ENCODE measurements at places on chromosomes 3 and 15.

DNA sequence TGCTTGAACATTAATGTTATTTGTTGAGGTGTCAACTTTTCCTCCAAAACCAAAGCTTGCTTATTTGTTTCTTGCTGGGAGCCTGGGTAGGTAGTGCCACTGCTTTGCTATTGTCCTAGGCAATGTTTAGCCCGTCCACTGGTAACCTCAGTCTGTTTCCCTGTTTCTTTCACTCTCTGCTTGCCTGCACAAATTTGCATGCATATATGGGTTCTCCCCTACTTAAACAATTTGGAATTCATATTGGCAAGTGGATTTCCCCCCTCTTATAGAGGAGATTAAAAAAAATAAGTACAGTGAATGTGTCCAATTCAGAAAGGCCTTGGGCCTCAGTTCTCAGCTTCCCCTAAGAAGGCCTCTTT, 45.0 kb upstream of the BOC start:
- no peak for DNase-seq

DNA sequence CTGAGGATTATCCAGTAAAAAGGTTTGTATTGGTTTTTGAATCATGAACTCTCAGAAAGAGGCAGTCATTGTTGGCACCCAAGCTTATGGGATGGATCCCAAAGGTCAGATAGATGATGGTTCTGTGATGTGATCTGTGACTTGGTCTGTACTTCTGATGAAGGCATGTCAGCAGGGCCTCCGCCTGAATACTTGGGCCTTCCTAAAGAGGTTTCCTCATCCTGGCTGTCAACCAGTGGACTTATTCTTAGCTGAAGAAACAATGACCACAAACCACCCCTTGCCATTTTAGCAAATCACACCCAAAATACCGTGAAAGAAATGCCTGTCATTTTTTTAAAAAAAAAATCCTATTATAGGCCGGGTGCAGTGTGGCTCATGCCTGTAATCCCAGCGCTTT, 48.2 kb upstream of the SLC9A9 start:
- no peak for DNase-seq

DNA sequence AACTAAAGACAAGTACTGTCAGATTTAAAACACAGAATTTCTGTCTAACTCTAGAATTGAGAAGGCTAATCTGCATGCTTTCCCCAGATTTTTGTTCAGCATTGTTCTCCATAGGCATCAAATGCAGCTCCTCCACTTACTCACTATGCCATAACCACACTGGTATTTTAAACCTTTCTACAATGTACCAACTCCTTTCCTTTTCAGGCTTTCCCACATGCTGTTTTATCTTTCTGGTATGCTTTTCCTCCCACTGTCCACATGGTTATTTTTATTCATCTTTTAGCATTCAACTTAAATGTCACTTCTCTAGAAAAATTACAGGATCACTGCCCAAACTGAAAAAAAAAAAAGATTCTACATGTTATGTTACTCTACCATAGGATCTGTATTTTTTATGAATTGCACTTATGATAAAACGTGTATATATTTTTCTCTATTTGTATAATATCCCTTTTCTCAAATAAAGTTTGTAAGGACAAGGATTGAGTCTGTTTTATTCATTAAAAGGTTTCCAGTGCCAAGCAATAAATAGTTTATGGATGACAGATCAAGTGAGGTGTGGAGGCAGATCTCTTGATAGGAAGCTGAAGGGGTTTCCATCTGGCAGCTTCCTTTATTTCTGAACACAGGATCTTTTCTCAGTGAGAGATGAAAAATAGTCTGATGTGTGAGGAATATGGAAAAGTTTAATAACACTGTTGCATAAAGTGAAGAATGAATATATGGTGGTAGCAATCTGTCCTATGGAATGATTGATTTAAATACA, 1064.5 kb downstream of the ZPLD1 start:
- no peak for DNase-seq

- DNase-seq, result no peak
Measured at GRCh38 chr15:88255484-88256278, 858 bp downstream of the NTRK3 start.

DNA sequence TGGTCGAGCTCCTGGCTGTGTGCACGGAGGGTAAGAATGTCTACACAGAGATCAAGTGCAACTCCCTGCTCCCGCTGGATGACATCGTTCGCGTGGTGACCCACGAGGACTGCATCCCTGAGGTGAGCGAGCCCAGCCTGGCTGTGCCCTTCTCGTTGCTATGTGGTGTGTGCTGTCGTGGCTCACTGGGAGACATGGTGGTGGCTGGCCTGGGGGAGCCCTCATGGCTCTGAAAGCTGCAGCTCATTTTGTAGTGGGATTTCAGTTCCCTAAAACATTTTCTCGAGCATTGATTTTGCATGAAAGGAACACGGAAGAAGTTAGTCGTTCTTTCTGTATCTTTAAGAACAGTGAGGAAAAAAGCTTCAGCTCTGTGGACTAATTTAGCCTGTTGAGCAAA, 200.5 kb downstream of the ITPR1 start:
- DNase-seq, result no peak

- DNase-seq, result peak; percentile 26
Measured at GRCh38 chr3:69288161-69288895, 97.6 kb downstream of the FRMD4B start.

DNA sequence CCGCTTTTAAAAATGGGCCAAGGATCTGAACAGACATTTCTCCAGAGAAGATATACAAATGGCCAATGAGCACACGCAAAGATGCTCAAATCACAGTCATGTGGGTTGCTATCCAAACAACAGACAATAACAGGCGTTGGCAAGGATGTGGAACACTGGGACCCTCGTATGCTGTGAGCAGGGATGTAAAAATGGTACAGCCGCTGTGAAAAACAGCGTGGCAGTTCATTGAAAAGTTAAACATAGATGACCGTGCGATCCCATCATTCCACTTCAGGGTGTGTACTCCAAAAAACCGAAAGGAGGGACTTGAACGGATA, 6.7 kb upstream of the LRRC15 start:
- no peak for DNase-seq

DNA sequence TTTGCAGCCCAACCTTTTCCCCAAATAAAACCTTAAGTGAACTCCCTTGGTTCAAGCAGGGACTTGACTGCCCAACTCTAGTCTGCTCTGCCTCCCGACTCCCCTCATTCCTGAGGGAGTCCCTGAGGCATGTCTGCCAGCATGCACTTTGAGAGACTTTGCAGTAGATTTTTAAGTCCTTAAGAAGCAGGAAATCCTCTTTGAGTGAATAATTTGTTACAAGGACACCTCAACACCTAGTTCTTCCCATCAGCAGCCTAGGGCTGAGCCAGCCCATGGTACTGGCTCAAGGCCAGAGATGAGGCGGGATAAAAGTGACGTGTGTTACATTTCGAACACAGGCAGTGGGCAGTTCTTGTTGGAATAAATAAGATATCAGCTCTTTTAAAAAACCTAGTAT, 204.3 kb upstream of the SLC2A2 start:
- no peak for DNase-seq

- peak; percentile 42 for DNase-seq
Measured at GRCh38 chr3:112132975-112133448, at the start of gene GCSAM. Gene GCSAM, minus strand, starts transcription at chr3:112133248. Its CDS starts 128 bp downstream, at chr3:112133120.

GRCh38 chr3:123326531-123326930, 122.4 kb downstream of the ADCY5 start:
- DNase-seq, result no peak

DNA sequence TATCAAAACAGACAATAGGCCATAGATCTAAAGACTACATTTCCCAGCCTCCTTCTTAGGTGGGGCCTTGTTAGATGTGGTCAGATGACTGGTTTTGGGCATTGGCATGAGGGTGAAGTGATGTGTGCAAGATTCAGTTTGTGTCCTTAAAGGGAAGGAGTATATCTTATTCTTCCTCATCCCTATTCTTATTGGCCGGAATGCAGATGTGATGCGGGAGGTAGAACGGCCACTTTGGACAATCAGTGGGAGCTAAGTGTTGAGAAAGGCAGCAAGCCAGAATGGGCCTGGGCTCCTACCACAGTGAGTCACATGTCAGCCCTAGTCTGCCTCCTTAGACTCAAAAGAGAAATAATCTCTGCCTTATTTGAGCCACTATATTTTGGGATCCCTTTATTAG, 89.8 kb upstream of the MEX3B start:
- DNase-seq, result no peak

GRCh38 chr3:76561494-76562236, 478.2 kb upstream of the ROBO2 start:
- DNase-seq, result no peak

GRCh38 chr15:78671626-78672211, 30.7 kb upstream of the CHRNB4 start:
- DNase-seq, result no peak

- DNase-seq, result no peak
Measured at GRCh38 chr3:19668163-19668562, 265.9 kb downstream of the EFHB start.

All from stimulated activated CD4-positive, alpha-beta T cell treated with anti-CD3 and anti-CD28 coated beads, Interleukin-12 subunit alpha, Interleukin-12 subunit beta, amount 100 ng/mL, for 24 hours (primary cell).